ENCODE measurements at places on chromosomes 3 and 15.

DNA sequence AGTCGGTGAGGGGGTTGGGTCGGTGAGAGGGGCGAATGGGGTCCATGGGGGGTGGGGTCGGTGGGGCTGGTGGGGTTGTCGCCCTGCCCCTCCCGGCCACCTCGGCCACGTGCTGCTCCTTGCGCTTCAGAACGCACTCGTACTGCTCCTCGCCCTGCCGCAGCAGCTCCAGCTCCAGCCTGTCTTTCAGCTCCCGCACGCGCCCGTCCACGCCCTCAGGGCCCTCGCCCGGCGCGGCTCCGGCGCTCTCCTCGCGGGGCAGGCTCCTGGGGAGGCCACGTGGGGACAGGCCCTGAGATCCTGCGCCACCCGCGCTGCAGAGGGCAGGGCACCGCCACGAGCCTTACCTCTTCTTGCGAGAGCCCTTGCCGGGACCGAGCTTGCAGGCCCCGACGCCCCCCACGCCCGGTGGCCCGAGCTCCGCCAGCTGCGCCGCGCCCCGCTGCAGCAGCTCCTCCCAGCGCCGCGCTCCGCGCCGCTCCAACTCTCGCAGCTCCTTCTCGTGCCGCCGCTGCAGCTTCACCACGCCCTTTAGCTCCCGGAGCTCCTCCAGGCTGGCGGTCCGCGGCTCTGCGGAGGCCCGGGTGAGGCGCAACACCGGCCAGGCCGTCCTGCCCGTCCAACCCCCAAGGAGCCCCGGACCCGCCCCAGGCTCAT, 8.2 kb upstream of the ANKRD63 start:
- DNase-seq: peak; percentile 39

DNA sequence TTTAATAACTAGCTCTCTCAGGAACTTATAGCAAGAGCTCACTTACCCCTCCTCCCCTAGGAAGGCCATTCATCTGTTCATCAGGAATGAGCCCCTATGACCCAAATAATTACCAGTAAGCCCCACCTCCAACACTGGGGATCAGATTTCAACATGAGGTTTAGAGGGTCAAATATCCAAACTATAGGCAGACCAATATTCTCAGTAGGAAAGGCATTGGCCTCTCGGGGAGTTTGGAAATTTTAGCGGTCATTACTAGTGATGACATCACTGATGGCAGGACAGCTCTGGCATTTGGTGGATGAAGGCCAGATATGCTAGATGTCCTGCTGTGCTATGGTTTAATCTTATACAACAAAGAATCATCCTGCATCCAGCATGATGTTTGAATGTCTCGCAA, 15.2 kb upstream of the CD47 start:
- peak; percentile 72 for DNase-seq

GRCh38 chr15:42796955-42797782, 60.2 kb upstream of the CDAN1 start:
- DNase-seq: peak; percentile 19

GRCh38 chr3:43905157-43905556, 214.4 kb downstream of the ABHD5 start:
- DNase-seq: no peak

GRCh38 chr15:38389924-38390542, 63.9 kb upstream of the FAM98B start:
- DNase-seq: peak; percentile 62

- DNase-seq: peak; percentile 40
Measured at GRCh38 chr3:129530251-129530791, 1.9 kb downstream of the RHO start.

DNA sequence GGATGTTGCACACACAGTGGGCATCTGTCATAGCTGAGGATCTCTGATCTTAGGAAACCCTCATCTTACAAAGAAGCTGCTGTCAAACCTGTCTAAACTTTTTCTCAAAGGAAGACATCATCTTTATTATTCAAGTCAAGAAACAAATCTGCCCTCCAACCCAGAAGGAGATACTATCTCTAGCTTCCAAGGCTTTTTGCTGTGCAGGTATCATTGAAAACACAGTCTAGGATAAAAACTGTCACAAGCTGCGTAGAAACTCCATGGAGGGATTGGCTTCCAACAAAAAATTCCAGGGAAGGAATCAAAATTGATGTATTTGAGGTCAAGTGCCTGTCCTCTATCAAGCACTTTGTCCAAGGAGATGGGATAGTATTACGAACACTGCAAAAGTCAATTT, 89.1 kb downstream of the GOLIM4 start:
- DNase-seq: no peak

GRCh38 chr3:3133500-3133899, 6.8 kb downstream of the TRNT1 start:
- DNase-seq: no peak

DNA sequence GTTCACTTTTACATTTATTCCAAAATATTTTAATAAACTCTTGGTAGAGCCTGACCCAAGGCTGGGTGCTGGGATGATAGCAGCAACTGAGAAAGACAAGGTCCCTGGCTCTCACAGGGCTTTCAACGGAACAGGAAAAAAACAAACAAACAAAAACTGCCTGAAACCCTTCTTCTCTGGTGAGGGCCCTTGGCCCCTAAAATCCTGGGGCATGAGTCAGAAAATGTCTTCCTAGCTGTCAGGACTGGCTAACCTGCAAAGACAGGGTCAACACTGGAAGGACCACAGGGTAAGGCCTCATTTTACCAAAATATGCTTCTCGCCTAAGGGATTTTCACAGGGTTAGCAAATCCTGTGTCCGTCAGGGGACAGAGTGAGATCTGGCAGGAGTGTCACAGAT, 45.7 kb upstream of the WNT5A start:
- no peak for DNase-seq

GRCh38 chr3:31265646-31266428, 266.9 kb upstream of the STT3B start:
- no peak for DNase-seq

DNA sequence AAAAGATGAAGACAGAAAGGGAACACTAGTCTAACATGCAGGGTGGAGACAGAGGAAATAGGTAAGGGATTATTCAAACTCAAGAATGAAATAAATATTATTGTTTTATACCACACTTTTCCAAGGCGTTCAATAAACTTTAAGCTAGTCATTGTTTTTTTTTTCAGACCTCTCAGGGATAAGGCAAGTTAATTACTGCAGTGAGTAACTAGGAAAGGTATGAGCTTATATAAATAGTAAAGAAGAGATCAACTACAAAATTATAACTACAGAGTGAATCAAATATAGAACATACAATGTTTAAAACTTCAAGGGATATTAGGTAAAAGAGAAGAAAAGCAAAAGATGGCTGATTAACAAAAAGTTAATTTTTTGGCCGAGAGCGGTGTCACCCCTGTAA, 31.5 kb upstream of the XXYLT1 start:
- DNase-seq: peak; percentile 17

DNA sequence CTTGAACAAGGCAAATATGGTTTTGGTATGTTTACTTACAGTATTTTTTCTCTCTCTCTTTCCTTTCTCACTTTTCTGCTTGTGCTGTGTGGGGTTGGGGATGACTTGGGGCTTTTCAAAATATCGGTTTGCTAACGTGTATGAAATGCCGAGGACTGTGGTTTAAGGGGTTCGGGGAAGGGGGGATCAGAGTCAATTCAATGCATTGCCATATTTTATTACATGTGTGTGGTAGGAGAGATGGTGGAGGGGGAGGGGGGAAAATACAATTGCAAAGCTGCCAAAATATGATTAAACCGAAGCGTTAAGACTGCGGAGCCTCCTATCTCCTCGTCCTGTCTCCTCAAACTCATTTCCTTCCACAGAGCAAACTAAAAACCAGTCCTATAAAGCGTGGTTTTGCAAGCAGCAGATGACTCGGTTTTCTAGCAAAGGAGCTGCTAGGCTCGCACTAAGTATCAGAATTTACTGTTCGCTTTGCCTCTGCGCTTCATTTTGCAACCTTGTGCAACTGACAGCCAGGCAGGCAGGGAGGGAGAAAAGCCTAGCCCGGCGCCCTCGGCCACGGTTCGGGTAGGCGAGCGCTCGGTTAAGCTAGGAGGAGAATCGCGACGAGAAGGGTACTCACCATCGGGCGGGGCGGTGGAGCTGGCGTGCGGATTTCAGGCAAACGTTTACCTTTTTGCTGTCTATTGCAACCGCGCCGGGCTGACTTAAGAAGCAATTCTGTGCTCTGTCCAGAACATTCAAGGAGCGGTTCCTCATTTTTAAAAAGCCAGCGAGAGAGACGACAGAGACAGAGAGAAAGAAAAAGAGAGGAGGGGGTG, 4.0 kb upstream of the NR2F2 start:
- peak; percentile 67 for DNase-seq

DNA sequence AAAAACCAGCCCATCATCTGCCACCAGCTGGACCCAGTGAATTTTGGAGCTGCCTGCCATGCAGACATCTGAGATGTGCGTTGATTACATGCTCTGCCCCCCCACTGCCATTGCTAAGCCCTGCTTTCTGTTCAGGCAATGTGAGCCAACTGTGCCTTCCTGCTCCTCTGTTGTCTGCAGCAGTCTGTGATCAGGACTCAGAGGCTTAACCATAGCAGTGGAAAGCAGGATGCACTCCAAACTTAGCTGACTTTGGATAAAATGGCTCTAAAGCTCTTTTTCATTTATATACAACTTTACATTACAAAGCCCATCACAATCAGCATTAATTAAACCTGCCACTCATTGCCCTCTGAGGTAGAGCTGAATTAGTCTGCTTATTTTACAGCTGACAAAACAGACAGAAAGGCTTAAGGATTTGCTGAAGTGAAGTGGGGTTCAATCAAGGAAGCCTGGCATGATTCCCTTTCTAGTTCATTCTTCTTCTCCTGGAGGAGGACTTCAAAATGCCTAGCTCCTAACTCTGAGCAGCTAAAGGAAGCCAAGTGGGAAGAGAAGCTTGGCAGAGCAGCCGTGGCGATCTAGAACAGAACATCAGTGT, 15.7 kb upstream of the RPS27L start:
- DNase-seq: no peak

DNA sequence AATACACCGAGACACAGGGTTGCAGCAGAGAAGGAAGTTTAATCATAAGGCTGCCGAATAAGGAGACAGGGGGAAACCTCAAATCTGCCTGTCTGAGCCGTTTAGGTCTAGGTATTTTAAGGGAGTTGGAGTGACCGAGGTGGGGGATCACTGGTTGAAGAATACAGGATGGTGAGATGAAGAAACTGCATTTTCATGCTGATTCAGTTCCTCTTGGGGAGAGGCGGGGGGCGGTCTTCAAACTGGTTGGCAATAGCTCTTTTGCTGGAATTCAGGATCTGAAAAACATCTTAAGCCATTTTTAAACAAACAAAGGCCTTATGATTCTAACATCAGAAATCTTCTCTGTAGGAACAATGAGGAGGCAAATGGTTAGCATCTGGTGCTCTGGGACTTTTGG, 699.5 kb upstream of the CFAP20DC start:
- DNase-seq: no peak

DNA sequence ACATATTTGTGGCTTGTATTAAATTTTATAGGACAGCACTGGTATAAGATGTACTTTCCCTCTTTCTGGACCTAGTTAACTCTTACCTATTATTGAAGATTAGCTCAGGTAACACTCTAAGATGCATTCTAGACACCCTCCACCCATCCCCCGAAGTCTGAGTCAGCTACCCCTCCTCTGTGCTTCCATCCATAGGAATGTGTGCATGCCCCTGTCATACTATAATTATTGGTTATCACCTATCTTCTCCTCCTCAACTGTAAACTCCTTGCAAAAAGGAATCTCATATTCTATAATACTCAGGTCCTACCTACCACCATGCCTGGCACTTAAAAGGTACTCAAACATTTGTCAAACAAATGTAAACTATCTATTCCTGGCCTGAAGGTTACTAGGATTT, 3.0 kb downstream of the PEAK1 start:
- no peak for DNase-seq

DNA sequence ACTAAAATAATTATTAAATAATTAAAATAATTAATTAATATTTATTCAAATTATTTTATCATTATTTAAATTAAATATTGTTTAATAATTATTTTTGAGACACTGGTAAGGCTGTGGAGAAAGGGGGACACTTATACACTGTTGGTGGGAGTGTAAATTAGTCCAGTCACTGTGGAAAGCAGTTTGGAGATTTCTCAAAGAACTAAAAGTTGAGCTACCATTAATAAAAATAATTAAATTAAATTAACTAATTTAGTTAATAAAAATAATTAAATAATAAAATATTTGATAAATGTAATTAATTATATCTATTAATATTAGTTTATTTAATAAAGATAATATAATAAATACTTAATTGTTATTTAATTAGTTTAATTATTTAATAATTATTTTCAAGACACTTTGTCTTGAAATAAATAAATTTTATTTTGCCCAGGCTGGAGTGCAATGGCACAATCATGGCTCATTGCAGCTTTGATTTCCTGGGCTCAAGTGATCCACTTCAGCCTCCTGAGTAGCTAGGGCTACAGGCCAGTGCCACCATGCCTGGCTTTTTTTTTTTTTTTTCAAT, 16.4 kb upstream of the TNIK start:
- DNase-seq: no peak

DNA sequence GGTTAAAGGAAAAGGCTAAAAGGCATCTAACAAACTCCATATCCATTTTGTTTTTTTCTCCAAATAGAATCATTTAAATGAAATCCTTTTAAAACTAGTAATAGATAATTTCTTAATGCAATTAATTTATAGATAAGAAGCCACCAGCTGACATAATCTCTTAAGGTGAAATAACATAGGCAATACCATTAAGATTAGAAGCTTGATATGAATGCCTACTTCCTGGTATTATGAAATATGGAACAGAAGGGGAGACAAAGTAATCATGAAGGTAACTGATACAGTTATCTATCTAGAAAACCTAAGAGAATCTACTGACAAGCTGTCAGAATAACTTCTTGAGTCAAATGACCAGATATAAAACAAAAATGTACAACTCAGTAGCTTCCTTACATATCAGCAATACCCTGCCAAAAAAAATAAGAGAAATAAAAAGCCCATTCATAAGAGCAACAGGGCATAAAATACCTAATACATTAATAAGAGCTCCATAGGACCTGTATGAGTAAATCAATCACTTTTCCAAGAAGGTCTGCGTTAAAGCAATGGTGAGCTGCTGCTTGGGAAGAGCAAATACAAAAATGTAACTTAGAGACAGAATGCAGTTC, 10.7 kb downstream of the EHD4 start:
- DNase-seq: no peak

DNA sequence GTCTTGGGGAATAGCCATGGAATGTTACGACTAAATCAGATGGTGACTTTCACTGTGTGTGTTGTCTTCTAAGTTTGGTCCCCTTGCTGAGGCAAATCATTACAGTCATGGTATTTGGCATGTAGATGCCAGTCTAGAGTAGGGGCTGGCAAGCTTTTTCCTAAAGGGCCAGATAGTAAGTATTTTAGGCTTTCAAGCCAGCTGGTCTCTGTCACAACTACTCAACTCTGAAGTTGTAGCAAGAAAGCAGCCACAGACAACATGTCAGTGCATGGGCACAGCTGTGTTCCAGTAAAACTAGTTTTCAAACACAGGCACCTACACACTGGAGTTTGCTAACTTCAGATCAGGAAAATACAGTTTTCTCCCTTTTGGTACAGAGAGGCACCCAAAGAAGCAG, 39.3 kb downstream of the CCR3 start:
- DNase-seq: no peak

DNA sequence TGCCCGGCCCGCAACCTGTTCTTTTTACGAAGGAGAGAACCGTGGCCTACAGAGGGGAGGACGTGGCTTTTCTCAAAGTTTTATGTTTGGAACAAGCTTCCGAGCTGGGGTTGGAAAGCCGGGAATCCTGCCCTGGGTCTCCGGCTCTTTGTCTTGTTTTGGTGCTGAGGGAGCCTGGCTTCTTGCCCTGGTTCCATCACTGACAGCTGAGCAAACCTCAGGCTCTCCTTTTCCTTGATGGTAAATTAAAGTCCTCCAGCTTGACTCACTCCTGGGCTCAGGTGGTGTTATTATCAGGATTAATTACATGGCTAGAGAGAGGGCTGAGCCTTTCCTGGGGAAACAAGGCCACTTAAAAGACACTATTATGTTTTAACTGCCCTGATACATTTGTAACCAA, 289.5 kb upstream of the RGMA start:
- no peak for DNase-seq

Measured in astrocyte of the spinal cord (primary cell).